ENCODE measurements at places on chromosomes 11 and 22.

GRCh38 chr22:38718414-38718813, 12.7 kb downstream of the GTPBP1 start:
- no peak for DNase-seq

DNA sequence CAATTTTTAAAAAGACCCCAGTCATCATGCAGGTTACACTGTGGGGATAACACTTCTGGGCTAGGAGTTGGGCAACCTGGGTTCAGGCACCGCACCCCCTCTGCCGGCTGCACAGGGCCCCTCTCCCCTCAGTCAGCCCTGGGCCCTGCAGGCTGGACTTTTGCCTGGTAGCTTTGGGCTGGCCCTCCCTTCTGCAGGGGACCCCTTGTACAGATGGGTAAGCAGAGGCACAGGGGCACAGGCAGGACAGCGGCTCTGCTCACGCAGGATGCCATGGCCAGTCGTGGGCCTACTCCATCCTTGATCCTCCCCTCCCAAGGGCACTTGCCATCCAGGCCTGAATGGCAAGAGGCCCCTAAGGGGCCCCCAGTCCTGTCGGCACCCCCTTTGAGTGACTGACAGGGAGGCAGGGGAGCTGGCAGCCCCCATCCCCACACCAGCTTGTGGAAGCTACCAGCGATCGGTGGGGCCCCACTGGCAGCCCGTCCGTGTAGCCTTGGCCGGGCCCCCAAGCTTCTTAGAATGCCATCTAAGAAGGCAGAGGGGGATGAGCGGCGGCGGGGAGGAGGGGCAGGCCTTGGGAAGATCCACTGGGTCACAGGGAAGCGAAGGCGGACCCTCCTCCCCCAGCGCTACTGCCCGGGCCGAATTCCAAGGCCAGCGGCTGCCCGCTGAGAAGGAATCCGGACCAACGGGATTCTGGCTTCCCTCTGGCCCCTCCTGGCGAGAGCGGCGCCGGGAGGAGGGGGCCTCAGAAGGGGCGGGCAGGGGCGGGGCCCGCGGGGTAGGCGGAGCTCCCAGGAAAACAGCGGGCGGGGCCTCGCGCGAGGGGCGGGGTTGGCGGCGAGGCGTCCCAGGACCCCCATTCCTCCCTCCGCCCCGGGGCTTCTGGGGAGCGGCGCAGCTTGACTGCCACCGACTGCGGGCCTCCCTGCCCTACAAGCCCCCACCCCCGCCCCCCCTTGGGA, 6.8 kb upstream of the CHKA start:
- DNase-seq, result no peak

GRCh38 chr22:36211237-36211861, 9.7 kb upstream of the APOL4 start:
- DNase-seq, result no peak

GRCh38 chr11:64879244-64879900, 951 bp upstream of the EHD1 start:
- DNase-seq, result no peak

GRCh38 chr11:121606354-121606753, 153.6 kb upstream of the SORL1-AS1 start:
- no peak for DNase-seq

DNA sequence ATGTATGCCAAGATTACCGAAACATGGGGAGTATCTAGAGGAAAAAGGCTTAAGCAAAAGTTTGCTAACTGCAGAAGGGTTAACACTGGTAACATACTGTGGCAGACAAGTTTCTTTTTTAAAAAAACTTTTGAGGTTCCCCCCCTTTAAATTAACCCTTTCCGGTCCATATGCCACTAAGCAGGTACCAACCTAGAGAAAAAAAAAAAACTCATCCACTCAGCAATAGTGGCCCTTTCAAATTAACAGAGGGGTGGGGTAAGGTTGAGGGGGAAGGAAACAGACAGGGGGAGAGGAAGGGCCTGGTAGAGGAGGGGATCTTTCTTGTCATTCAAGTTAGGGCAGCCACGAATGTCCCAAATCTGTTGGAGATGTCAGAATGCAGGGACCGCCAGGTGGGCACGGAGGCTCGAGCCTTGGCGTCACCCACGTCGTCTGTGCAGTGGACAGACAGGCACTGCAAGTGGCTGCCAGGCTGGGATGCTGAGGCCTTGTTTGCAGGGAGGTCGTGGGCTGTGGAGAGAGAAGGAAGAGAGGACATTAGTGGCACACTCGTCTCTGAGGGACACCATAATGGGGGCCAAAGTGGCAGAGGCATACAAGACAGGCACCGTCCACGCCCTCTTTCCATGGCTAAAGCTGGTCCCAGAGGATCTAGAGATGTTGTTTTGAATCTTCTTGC, 50.8 kb downstream of the MN1 start:
- no peak for DNase-seq

GRCh38 chr22:48522271-48522670, 1305.4 kb downstream of the BRD1 start:
- DNase-seq, result no peak

GRCh38 chr22:41021613-41022454, 70.6 kb upstream of the EP300 start:
- no peak for DNase-seq

DNA sequence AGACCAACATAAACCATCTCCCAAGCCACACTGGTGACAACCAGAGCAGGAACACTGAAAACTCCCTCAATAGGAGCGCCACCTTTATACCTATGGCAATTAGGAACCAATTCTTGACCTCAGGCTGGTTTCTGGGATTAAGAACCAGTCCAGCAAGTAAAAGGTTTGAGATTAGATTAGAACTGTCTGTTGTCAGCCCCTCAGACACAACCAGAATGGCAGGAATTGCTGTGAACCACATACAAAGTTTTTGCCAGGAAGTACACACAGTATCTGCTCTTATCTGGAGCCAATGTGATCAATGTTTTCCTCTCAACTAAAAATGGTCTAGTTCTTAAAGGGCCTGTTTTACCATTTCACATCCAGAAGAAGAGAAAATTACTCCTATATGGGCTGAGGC, 55.2 kb downstream of the RBFOX2 start:
- DNase-seq, result no peak

DNA sequence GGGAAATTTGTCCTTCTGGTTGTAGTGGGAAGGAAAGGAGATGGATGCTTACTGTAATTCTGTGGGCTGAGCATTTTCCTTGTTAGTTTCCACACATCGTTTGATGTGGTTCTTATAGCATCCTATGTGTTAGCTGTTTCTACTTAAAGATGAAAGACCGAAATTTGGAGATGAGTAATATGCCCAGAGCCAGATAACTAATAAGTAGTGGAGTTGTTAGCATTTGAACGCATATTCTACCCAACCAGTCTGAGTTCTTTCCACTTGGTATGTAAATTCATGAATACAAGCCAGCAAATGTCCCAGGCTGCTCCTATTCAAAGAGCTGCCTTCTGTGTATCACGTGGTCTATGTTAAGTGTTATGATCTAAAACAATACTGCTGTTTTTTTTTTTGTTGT, 14.6 kb downstream of the SPECC1L start:
- no peak for DNase-seq

DNA sequence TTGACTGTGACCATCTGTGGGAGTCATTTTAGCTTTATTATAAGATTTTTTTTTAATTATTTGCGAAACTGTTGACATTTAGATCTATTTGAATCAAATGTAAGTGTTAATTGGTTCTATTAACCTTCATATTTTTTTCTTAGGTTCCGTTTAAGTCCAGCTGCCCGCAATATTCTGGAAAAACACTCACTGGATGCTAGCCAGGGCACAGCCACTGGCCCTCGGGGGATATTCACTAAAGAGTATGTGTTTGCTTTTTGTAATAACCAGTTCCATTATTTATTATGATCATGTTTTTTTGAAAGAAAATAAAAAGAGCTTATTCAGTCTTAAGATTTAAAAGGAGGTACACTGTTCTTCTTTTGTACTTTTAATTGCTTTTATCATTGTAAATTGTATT, 43.9 kb downstream of the PDHX start:
- DNase-seq, result no peak

DNA sequence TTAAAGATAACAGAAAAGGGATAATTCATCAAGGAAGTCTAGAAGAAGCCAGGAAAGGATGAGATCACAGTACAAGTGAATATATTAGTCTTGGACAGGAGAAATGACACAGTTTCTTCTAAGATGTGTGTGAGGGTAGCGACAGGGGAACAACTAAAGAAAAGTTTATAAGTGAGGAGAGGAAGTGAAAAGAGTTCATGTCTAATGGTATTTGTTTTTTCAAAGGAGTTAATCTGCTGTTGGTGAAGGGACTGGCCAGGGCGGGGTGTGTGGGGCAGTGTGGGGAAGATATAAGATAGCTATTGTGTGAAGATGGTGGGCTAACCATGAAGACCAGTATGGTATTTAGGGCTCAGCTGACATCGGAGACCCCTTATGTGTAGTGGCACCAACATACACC, 7.6 kb upstream of the PPFIBP2 start:
- DNase-seq, result no peak
